GM06990 (cell line): ENCODE measurements at places on chromosomes 11 and 22.

- no peak for DNase-seq
Observed at GRCh38 chr11:22340701-22341587, 2.8 kb downstream of the SLC17A6 start.

- no peak for DNase-seq
Observed at GRCh38 chr11:16167706-16168487, 188.4 kb downstream of the SOX6 start.

DNA sequence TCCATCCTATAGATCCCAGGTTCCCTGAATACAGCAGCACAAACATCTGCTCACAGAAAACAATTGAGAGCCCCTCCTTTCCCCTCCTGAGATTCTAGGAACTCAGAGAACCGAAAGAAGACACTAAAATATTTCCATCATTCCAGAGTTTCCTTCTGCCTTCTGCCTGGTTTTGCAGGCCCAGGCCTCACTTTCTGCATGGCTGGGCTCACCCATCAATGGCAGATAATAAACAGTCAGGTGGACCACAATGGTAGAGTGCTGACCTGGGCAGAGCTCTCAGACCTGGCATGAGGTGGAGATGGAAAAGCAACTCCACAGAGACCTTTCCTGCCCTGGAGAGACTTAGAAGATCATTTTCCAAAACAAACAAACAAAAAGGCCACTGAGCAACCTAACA, 389.1 kb downstream of the NXPE2 start:
- no peak for DNase-seq

DNA sequence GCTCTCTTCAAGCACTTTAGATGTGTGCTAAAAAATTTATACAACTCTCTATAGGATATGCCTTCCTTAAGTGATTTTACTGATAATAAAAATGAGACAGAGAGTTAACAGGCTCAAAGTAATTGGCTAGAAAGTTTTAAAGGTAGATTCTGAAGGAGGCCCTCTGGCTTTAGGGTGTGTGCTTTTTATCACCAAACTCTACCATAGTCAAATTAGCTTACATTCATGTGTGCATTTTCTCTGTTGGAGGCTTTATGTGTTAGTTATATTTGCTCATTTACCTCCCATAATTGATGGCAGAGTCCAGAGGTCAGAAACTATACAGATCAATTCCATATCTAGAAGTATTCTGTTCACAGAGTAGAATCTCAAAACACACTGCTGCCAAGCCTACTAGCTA, 317.5 kb downstream of the JRKL start:
- DNase-seq = no peak

GRCh38 chr11:64373598-64373974, 14.6 kb downstream of the RPS6KA4 start:
- DNase-seq = no peak

DNA sequence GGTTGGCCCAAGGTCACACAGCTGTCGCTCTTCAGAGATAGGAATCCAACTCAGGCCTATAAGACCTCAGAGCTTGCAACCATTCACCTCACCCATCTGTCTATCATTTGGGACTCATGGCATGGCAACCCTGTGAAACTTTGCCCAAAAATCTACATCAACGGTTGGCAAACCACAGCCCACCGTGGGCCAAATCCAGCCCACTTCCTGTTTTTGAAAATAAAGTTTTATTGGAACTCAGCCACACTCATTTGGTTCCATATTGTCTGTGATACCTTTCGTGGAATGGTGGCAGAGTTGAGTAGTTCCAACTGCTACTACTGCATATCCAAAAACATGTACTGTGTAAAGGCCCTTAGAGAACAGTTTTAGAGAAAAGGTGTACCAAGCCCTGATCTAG, 307.8 kb downstream of the MN1 start:
- DNase-seq = no peak

DNA sequence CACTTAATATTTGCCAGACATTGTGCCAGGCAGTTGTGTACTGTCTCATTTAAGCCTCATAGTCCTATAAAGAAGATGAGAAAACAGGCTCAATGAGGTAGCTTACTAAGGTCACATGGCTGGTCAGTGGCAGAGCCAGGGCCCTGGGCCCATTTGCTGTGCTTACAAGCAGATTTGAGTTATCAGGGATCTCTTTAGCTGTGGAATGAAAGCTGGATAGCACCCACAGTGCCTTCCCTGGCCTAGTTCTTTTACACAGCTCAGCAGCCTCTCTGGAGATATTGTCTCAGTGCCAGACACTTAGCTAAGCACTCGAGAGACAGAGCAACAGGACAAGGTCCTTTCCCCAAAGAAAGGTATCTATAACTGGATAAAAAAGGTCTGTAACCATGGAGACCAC, 6.1 kb downstream of the TMEM86A start:
- DNase-seq = no peak

GRCh38 chr11:63951779-63952536, 13.2 kb downstream of the NAA40 start:
- no peak for DNase-seq

GRCh38 chr11:16584569-16584968, 153.9 kb upstream of the C11orf58 start:
- no peak for DNase-seq

- DNase-seq = no peak
Observed at GRCh38 chr11:101439488-101439887, 144.3 kb downstream of the TRPC6 start.

GRCh38 chr11:12744826-12745502, 70.7 kb downstream of the TEAD1 start:
- DNase-seq = no peak

DNA sequence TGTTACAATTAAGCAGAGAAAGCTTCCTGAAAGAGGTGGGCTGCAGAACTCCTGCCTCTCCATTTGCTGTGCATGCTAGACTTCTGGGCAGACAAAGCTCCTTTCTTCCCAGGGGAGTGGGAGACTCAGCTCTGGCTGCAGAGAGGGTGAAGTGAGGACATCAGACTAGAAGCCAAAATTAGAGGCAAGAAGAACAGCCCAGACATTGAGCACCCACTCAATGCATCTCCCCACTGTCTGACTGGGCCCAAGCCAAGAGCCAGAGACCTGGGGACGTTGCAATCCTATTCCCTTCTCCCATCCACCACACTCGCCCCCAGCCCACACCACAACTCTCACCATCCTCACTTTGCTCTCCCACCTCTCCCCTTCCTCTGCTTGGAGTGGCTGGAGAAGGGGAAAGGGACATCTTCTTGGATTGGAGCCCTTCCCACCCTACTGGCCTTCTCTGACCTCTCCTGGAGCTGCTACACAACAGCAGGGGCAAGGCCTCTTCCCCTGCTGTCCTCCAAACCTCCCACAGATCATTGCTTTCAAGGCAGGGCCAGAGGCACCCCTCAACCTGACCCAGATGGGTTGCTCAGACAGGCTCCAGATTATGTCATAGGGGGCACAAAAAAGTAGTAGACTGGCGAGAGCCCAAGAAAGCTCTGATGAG, 477.7 kb upstream of the CADM1 start:
- no peak for DNase-seq

GRCh38 chr11:72829178-72829577, 15.0 kb downstream of the ATG16L2 start:
- DNase-seq = no peak

- DNase-seq = peak; percentile 41
Observed at GRCh38 chr11:125141686-125142535, 22.6 kb upstream of the PKNOX2 start.

DNA sequence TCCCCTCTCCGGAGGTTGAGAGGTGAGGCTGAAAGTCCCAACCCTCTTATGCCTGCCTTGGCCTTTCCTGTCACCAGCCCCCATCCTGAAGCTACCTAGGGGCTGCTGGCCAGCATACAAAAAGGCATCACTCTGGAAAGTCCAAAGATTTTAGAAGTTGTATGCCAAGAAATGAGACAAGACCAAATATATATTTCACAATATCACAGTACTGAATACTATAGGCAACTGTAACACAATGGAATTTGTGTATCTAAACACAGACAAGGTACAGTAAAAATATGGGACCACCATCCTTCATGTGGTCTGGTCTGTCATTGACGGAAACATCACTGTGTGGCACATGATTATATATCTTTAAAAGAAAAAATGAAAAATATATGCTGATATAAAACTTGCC, 4.2 kb downstream of the KLHL22 start:
- no peak for DNase-seq

GRCh38 chr11:2109541-2110019, 29.6 kb downstream of the IGF2 start:
- no peak for DNase-seq

DNA sequence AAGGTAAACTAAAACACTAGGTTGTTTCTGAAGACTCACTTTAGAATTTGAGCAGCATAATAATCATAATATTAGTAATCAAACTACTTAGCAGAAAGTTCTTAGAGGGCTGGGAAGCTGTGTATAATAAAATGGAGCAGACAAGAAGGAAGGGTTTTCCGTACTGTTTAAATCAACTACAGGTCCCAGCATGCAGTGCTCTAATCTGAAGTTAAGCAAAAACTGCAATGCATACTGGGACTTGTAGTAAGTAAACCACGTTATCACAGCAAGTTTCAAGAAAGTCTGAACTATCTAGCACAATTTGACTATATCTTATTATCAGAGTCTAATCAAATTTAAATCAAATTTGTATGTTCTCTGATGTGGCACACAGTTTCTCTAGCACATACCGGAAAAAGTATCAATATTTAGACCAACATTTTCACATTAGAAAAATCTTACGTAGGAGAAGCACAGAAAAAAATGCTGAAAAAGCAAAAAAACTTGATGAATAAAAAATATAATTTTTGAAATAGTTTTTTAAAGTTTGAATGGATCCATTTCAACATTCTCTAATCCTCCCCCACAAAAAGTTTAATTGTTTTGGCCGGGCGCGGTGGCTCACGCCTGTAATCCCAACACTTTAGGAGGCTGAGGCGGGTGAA, 8.2 kb downstream of the PHF21A start:
- peak; percentile 51 for DNase-seq

DNA sequence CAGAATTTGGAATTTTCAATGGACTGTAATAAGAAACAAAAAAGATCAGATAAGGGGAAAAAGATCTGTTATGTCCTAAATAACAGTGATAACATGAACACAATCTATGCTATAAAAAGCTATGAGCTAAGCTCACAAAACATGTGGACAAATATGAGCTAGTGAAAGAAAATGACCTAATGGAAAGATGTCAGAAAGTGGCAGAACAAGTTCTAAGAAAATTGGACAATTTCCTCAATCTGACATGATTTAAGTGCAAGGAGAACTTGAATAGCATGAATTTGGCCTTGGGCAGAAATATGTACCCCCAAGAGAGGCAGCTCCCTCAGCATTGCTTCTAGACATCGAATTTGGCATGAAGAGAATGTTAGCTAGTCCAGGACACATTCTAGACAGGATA, 212.0 kb upstream of the PGR start:
- DNase-seq = no peak

GRCh38 chr22:26743149-26743548, 85.8 kb downstream of the MIAT start:
- no peak for DNase-seq

- no peak for DNase-seq
Observed at GRCh38 chr22:21698430-21699329, 32.9 kb downstream of the PPIL2 start.

GRCh38 chr11:88464528-88464927, 127.0 kb upstream of the CTSC start:
- DNase-seq = no peak

DNA sequence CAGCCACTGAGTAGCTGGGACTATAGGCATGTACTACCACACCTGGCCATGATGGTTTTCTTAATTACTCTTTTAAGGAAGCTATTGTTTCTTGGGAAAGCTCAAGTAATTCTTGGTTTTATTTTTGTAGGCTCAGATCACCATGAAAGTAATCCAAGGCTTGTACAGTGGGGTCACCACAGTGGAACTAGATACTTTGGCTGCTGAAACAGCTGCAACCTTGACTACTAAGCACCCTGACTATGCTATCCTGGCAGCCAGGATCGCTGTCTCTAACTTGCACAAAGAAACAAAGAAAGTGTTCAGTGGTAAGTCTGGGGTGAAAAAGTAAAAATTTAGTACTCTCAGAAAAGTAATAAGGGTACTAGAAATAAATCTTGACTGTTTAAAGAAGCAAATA, 11.3 kb downstream of the RRM1 start:
- no peak for DNase-seq

- DNase-seq = no peak
Observed at GRCh38 chr11:77400271-77400670, 73.6 kb downstream of the PAK1 start.
